Femur (tissue), 1 donor: ENCODE measurements at places on chromosomes 7 and 10.
A peak's percentile ranks its signal among the peaks of the same experiment; 100 is the strongest.

GRCh38 chr7:6182993-6183392, 89.4 kb downstream of the CYTH3 start:
- DNase-seq: no peak

GRCh38 chr7:2088801-2089200, 143.9 kb downstream of the MAD1L1 start:
- DNase-seq: no peak

GRCh38 chr10:29535778-29536453, 98.9 kb downstream of the SVIL start:
- no peak for DNase-seq

DNA sequence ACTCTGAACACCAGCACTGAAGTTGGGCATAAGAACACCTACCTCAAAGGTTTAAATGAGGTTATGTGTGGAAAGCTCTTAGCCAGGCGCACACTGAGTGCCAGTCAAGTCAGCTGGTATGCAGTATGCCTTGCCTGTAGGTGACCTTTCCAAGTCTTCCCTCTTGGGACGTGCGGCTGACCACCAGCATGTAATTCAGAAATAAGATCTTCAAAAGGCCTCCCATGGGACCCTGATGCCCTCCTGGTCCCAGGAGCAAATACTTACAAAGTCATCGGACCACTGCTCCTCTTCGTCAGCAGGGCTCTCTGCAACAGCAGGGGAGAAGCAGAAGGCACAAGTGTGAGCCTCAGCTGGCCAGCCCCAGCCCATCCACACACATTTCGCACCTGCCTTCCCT, 40.8 kb downstream of the BLNK start:
- DNase-seq: no peak

DNA sequence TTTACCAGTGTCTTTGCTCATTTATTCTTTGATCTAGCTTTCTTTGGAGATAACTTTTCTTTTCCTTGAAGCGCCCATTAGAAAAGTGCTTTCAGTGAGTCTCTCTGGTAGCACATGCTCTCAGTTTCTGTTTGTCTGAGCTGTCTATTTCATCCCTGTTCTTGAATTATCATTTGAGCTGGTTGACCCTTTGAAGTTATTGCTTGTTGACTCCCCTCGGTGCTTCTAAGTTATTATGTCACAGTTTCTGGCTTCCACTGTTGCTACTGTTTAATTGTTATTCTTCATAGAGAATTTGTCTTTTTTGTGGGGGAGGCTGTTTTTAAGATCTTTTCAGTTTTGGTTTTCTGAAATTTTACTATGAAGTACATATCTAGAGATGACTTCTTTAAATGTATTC, 11.4 kb upstream of the PRF1 start:
- no peak for DNase-seq

DNA sequence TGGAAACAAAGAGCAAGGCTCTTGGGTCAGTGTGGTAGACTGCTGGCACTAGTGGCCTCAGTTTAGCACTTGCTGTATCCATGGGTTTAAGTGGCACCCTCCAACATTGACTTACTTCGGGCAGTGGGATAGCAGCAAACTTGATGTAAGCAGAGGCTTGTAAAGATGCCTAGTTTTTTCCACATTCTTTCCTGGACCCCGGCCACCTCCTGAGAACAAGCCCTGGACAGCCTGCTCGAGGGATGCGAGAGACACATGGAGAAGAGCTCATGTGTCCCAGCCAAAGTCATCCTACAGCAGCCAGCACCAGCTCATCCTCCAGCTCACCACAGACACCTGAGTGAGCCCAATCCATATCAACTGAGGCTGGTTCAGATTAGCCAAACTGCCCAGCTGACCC, 142.7 kb upstream of the PCBD1 start:
- peak; percentile 62 for DNase-seq

- DNase-seq: no peak
Measured at GRCh38 chr10:24340883-24341282, 131.9 kb downstream of the KIAA1217 start.

GRCh38 chr7:76411626-76412025, 2.1 kb upstream of the SSC4D start:
- no peak for DNase-seq

- no peak for DNase-seq
Measured at GRCh38 chr10:62092301-62093030, 176.2 kb downstream of the RTKN2 start.

DNA sequence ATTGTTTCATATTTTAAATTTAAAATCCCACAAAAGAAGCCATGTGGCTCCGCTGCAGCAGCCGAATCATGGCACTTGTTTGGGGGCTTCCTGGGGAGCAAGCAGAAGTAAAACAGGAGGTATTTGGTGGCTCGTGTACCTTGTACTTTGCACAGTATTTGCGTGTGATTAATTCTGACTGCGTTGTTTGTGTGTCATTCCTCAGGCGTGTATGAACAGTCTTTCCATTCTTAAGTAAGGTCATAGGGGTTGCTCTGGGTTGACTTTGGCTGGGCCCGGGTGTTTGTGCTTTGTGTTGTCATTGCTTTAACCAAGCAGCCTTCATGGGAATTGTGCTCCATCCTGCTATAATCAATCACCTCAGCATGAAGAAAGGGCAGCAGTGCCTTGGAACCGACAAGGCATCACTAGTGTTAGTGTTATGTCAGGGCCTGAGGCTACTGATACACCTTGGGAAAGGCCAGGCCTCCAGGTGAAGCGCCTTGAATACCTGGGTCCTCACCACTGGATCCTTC, 182.4 kb downstream of the ARHGAP21 start:
- no peak for DNase-seq

- DNase-seq: no peak
Measured at GRCh38 chr10:95421782-95422181, 131.0 kb upstream of the PDLIM1 start.

DNA sequence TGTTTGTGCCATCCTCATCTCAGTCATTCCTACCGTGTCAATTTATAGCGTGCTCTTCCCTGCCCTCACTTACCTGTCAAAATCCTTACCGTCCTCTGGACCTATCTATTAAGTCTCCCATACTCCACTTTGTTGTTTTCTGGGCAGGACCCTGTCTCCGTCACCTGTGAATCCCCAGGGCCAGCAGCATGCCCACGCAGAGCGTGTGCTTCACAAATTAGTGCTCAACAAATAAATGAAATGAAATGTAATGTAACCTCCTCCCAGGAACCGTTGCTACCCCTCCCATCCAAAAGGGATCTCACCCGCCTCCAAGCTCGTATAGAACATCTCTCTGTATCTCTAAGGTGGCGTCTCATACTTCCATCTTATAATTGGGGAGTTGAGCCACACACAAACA, 589.9 kb upstream of the MGMT start:
- DNase-seq: no peak

DNA sequence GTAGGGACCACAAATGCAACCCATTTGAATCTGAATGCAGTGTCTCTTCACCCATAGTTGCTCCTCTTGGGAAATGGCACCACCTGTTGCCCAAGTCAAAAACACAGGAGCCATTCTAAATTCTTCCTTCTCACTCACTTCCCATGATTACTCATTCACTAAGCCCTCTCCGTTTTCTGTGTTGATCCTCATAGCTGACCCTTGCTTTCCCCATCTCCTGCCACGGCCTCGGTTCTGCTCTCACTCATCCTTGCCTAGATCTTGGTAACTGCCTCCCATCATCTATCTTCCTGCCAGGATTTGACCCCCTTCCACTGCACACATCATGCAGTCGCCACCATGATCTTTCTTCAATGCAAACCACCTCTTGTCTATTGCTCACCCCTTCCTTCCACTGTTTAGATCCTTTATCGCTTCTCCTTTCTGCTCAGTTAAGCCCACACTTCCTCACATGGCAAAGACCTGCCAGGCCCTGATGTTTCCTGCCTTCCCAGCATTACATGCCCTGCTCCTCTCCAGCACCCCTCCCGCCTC, 19.0 kb upstream of the CPN1 start:
- DNase-seq: no peak

DNA sequence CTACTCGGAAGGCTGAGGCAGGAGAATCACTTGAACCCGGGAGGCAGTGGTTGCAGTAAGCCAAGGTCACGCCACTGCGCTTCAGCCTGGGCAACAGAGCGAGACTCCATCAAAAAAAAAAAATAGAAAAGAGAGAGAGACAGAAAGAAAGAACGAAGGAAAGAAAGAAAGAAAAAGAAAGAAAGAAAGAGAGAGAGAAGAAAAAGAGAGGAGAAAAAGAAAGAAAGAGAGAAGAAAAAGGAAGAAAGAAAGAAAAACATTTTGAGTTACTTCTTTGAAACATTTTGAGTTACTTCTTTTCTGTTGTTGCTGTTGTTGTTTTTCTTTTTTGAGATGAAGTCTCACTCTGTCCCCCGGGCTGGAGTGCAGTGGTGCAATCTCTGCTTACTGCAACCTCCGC, 2.4 kb upstream of the MKI67 start:
- no peak for DNase-seq

DNA sequence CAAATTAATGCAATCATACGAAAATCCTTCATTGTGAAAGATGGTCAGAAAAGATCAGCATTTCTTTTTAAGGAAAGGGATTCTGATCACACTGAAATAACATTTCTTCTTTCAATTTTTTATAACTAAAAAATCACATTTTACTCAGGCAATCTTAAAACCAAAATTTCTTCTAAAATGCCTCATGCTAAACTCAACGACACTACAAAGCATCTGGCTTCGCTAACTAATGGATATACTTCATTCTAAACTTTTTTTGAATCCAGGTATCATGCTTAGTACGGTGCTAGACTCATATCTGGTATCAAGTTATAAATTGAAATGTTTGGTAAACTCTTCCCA, 100.4 kb downstream of the CUBN start:
- DNase-seq: no peak

GRCh38 chr7:5636446-5636835, 145.0 kb downstream of the RNF216 start:
- peak; percentile 49 for DNase-seq

- no peak for DNase-seq
Measured at GRCh38 chr7:151806204-151806603, 70.7 kb downstream of the PRKAG2 start.

DNA sequence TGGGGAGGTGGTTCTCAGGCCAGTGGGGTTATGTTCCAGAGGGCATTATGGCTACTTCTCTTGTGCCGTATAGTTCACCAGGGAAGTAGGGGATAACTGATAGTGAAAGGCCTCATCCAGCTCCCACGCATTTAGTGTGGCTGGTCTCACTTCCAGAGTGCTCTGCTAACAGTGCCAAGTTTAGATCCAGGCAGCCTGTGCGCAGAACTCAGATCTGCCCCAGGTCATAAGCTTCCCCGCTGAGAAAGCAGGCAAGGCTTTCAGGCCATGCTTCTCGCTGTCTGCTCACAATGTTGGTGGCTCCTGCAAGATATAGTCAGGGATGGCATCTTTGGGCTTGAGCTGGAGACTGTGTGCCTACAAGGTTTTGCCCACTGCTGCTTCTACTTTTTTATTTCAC, 11.3 kb downstream of the AGK start:
- DNase-seq: no peak

DNA sequence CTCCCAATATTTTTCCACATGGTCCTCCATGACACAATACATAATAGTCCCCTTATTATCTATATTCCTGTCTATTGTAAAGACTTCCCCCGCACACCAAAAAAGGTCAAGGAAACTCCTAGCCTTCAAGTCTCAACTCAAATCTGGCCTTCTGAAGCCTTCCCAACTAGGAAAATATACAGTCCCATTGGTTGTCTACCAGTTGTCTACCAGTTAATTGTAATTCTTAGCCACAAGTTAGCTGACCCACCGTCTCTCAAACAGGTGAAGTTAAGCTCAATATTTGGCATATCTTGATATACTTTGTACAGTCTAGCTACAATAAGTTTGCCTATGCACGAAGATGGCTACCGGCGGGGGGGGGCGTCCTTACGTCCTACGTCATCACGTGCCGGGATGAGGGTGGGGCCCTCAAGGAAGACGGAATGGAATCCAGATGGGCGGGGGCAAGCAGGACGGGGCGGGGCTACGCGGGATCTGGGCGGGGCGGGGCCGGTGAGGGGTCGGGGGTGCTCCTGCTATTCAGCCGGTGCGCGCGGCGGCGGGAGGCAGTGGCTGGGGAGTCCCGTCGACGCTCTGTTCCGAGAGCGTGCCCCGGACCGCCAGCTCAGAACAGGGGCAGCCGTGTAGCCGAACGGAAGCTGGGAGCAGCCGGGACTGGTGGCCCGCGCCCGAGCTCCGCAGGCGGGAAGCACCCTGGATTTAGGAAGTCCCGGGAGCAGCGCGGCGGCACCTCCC, at the start of gene AHR:
TSS of gene AHR (plus strand) at position 551 of the 738 bp plus-strand sequence. CDS start 613 bp downstream, outside the sequence.
- DNase-seq: peak; percentile 91
